ENCODE measurements at places on chromosomes 7 and 10.

DNA sequence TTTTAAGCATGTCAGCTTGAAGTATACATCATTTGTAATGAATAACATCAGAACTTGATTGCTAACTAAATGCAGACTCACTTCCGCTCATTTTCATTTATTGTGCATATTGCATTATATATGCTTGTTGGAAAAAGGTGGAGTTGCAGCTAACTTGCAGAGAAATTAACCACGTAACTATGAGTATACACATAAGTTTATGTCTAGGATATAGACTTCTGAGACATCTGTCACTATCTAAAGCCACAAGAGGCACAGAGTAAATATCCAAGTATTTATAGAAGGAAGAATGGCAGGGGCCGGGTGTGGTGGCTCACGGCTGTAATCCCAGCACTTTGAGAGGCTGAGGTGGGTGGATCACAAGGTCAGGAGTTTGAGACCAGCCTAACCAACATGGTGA is 47.3 kb downstream of the TNPO3 start:
- DNase-seq, result no peak

DNA sequence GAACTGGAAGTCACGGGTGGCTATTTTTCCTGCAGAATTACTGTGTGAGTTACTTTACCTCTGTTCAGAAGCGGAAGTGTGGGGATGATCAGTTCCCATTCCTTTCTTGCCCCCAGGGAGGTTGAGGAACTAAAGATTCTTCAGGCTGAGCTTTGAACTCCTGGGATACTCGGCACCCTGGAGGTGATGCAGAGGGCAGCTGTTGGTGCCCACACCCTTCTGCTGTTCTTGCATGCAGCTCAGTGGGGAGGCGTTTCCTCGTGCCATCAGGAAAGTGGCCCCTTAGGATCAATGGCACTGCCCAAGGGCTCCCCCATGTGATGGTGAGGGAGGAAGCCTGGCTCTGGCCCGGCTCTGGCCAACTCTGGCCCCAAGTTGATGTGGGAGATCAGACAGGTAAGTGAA is 44.7 kb upstream of the MXI1 start:
- DNase-seq, result no peak

DNA sequence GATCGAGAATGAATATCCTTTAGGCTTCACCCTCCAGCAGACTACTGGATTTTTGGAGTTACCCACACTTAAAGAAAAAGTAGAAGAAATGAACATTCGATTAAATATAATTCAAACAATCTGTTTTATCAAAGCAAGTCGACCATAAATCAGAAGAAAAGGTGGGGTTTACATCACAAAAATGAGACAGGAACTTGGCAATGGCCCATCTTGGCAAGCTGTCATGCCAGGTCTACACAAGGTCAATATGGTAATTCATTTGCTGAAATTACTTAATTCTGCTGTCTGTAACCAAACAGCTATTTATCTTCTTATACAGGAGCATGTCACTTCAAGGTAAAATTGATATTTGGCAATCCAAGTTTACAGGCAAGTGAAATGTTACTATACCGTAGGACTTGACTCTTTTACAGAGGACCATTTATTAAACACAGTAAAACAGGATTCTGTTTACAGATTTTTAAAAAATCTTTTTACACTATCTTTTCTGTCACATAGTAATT is 640.6 kb upstream of the NRP1 start:
- no peak for DNase-seq

- no peak for DNase-seq
Observed at GRCh38 chr10:45408421-45409319, 34.7 kb downstream of the ALOX5 start.

DNA sequence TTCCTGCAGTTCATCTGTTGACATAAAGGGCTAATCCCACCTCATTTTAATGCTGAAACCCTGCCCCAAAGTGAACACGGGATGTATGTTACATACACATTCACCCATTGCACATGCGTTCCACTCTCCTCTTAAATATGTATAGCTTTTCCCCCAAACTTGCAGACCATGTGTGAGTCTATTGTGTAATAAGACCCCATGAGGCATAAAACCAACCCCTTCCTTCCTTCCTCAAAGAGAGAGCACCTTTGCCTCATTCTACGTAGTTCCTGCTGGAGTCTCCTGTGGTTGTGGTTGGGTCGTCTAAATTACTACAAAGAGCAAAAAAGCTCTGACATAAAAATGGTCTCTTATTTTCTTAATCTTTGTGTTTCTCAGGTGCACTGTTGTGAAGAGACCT is 345.7 kb upstream of the KLF6 start:
- DNase-seq, result no peak

DNA sequence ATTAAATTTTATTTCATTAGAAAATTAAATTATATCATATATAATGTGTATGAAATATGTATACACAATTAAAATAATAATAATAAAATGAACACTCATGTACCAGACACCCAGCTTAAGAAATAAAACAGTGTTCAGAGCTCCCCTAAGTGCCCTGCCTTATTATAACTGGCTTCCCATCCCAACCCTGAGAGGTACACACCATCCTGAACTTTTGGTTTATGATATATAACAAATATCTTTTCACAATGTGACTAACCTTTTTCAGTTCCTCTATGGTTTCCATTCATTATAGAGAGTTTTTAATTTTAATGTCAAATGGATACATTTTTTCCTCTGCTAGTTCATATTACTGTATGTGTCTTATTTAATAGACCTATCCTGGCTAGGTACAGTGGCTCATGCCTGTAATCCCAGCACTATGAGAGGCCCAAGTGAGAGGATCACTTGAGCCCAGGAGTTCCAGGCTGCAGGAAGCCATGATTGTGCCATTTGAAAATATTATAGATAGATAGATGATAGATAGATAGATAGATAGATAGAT is 24.0 kb upstream of the STEAP2 start:
- no peak for DNase-seq

GRCh38 chr10:69643779-69644657 is 14.0 kb downstream of the FAM241B start:
- no peak for DNase-seq

- DNase-seq, result no peak
Observed at GRCh38 chr7:6228361-6229229, 43.8 kb downstream of the CYTH3 start.

DNA sequence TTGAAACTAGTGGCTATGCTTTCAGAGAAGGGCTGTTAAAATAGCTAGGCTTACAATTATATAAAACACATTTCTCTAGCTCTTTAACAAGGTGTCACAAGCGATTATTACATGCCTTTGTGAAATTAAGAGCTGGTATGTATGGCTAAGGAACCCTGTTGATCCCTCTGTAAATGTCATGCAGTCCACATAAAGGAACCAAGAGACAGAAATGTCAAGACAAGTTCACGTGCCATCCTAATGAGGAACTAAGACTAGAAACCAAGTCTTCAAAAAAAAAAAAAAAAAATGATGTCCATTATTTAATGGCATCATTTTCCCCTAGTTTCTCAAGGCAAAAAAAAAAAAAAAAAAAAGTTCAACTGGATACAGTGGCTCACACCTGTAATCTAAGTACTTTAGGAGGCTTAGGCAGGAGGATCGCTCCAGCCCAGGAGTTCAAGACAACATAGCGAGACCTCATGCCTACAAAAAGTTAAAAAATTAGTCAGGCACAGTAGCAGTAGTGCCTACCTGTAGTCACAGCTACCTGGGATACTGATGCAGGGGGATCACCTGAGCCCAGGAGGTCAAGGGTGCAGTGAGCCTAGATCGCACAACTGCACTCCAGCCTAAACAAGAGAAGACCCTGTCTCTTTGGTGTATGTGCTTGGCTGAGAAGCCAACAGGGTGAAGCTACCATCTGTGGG is 63.4 kb downstream of the SRPK2 start:
- no peak for DNase-seq

GRCh38 chr10:83656924-83657323 is 482.4 kb upstream of the GHITM start:
- DNase-seq, result no peak

DNA sequence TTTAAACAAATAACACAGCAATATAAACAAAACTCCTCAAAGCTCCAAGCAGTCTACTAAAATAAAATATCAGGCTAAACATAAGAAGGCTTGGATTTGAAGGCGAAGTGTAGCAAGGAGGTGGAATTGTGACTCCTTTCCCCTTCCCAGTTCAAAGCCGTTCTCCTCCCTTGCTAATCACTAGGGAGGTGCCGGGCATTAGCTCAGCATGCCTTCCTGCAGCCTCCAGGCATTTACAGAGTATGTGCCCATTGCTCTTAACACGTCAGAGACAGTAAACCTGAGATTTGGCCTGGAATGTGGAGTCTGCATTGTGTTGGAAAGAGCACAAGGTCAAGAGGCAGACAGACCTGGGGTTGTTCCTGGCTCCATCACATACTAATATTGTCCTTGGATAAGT is 15.6 kb downstream of the CNNM1 start:
- DNase-seq, result no peak

DNA sequence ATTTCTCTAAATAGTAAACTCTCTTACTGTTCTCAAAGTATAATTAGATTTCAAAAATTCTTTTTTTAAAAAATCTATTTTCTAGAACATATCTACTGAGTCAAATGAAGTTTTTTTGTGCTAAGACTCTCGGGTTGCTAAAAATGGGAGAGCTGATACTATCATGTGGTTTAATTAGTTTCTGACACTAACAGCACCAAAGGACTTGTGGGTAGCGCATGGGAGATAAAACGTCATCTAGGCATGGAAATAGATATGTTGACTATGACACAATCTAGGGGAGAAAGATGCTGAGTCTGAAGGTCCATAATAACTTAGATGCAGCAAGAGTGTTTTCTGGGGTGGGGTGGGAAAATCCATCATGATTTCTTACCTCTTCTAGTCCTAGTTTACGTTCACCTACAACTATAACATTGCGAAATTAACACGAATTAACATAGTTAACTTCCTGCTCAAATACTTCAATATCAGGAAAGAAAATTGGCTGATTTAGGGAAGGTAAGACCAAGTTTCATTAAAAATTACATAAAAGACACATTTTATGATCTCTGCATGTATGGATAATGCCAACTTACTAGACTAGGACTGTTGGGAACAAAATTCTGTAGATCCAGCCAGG is 14.3 kb upstream of the ARMC3 start:
- no peak for DNase-seq

DNA sequence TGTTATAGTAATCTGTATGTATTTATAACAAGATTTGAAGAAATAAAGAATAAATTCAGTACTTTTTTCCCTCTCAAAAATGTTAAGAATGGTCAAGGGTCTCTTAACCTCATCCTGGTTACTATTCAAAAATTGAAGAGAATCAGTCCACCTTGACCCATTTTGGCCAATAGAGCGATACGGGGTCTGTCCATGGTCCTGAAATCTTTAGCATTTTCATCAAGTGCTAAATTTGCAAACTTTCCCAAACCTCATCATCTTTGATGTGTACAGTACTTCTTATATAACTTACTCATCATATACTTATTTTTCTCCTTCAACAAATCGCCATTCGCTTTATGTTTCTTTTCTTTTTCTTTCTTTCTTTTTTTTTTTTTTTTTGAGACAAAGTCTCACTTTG is 23.6 kb downstream of the TMEM178B start:
- no peak for DNase-seq

- DNase-seq, result no peak
Observed at GRCh38 chr7:57404343-57404966, 45.5 kb upstream of the ZNF716 start.

- no peak for DNase-seq
Observed at GRCh38 chr10:13665516-13666262, 78.9 kb downstream of the PRPF18 start.

GRCh38 chr7:111312966-111313365 is 222.0 kb downstream of the LRRN3 start:
- DNase-seq, result no peak

- no peak for DNase-seq
Observed at GRCh38 chr7:30471205-30471604, 7.4 kb downstream of the NOD1 start.

DNA sequence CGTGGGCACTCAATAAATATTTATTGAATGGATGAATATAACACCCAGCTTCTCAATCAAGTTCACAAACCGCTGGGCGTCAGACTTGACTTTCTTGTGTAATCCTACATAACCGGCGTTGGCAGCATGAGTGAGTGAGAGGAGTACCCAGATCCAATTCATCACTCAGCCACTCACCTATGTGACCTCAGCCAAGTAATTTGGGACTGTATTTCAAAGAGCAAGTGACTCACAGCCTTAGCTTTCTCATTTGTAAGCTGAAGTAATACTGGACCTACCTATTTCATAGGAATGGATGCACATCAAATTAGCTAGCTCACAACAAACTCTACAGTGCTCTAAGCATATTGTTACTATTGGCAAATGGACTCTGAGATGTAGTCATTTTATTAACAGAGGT is 53.8 kb upstream of the FAM204A start:
- DNase-seq, result no peak
